T follicular helper cell (primary cell): ENCODE measurements at places on chromosomes 2 and 18.

GRCh38 chr2:231371430-231372054 lies 24.0 kb upstream of the B3GNT7 start:
- DNase-seq: no peak

- no peak for DNase-seq
Measured at GRCh38 chr2:166230024-166230723, 102.4 kb upstream of the SCN1A start.

GRCh38 chr2:86097913-86098312 lies 7.8 kb downstream of the POLR1A start:
- DNase-seq: no peak

- no peak for DNase-seq
Measured at GRCh38 chr18:48493434-48494230, 45.2 kb upstream of the CTIF start.

DNA sequence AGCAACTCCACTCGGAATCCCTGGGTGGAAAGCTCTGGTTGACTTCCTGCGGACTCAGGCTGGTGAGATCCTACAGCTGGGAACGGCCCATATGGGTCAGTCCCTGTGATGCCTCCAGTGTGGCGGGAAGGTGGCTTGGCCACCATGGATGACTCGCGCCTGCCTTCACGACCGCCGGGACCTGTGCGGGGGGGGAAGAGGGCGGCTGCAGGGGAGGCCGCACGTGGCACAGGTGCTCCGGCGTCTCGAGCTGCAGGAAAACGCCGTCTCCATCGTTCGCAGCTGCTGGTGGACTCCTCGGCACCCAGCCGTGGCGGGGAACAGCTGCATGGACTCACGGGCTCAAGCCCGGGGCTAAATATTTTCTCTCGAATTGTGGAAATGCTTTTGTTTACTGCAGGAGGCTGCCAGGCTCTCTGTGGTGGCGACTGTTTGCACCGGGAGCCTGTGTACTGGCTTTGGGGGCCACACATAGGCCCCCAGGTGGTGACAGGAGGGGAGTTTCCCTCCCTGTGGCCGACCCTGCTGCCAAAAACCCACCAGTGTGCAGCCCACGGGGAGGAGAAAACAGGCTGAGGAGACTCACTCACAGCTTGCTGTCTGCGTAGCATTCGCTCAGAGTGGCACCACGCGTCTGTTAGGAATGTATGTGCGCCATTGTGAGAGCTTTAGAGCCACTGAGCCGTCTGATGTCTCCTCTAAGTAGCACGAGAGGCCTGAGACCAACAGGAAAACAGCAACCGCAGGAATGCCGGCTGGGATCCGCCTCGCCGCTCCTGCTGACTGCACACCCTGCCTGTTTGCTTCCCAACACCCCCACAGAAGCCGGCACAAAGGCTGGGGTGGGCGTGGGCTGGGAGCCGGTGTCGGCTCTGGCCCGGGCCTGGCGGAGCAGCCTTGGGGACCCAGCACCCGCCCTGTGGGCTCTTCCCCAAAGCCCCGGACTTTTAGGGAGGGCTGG lies 89.2 kb downstream of the NFATC1 start:
- DNase-seq: no peak

- DNase-seq: no peak
Measured at GRCh38 chr2:21265752-21266151, 142.0 kb downstream of the TDRD15 start.
